GM23338 (cell line): ENCODE measurements at places on chromosomes 11 and 22. TPM values are rescaled to one million over a fixed set of nuclear protein-coding genes. Genes with fewer than 3 reads are reported as not detected.

DNA sequence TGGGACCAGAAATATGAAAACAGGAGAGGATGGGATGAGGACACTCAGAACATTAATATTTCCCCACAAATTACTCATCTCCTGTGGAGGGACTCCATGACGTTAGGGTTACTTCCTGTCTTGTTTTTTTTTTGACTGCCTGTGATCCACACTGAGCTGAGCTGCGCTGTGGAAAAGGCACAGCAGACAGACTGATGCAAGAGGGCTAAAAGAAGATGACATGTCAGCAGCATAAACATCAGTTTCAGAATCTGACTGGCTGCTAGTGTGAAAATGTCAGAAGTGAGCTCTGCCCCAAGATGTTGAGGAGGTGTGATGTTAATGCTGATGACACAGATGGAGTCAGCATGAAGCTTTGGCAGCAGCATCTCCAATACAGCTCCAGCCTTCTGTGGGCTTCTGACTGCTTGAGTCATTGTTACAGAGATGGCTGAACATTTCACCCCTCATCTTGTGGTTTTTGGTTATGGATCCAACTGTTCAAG is 286.8 kb downstream of the BLID start:
- no peaks in the 10 kb centered on the region for H3K27me3 ChIP-seq
- no peak for DNase-seq
- H3K36me3 ChIP-seq, result no peaks in the 10 kb centered on the region
- H3K27ac ChIP-seq, result no peak overlapping the region
- H3K4me1 ChIP-seq, result no peaks in the 10 kb centered on the region

- H3K36me3 ChIP-seq, result no peaks in the 10 kb centered on the region
- H3K27ac ChIP-seq, result no peak overlapping the region
- H3K4me3 ChIP-seq, result no peak overlapping the region
- DNase-seq, result no peak
- H3K27me3 ChIP-seq, result no peaks in the 10 kb centered on the region
Measured at GRCh38 chr11:9838229-9838628, 174.4 kb downstream of the SWAP70 start.

DNA sequence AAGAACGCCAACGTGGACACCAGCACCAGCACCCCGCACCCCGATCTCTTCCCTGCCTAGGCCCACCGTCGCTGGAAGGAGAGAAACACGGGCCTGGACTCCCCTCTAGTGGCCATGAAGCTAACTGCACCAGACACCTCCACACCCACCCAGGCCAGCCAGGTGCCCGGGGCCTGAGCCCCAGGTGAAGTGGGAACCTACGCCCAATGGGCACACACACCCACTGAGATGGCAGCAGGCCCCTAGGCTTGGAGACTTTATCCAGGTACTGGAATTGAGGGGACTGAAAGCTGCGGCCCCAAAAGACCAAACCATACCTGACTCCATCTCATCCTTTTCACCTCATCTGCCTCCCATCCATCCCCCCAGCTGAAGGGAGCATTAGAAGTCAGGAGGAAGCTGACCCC is 81.0 kb downstream of the BUD13 start:
- no peak overlapping the region for H3K4me3 ChIP-seq
- no peaks in the 10 kb centered on the region for H3K27me3 ChIP-seq
- H3K36me3 ChIP-seq, result no peaks in the 10 kb centered on the region
- DNase-seq, result peak; percentile 86

DNA sequence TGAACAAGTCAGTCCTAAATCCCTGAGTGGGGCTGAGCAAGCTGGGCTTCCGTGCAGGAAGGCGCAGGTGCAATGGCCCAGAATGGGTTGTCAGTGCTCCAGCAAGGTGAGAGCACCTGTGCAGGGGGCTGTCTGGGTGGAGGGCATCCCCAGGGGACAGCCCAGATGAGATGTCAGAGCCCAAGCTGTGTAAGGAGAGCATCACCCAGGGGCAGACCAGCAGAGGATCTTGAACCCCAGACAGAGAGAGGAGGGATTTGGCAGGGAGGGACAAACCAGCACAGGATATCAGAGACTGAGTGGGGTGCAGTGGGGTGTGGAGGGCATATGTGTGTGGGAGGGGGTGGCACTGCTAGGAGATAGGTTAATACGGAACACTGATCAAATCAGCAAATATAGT is 114.9 kb upstream of the TMEM45B start:
- no peaks in the 10 kb centered on the region for H3K4me1 ChIP-seq
- DNase-seq, result no peak
- H3K36me3 ChIP-seq, result no peaks in the 10 kb centered on the region

DNA sequence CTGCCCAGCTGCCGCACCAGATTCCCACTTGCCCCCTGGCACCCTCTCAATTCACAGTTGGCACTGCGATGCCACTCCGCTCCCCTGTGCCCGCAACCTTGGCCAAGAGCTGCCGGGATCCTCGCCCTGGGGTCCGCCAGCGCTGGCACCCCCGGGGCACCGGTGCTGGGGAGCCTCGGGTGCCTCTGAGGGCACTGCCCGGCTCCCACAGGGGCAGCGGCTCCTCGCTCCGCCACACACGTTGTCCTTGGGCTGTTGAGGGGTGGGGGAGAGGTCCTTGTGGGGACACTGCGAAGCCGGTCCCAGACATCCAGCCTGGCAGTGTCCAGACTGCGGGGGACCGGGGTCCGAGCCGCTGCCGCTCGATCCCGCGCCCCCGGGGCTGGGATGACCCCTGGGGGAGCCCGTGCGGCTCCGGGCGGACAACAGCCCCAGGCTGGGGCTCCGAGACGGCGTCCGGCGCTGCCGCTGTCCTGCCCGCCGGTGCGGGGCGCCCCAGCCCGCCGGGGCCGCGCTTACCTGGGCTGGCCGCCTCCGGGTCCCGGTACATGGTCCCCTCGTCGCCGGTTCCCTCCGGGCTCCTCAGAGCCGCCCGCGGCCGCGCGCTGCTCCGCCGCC is 496 bp downstream of the SYT7 start:
- H3K4me3 ChIP-seq, result peak overlapping the region; percentile 80
- no peak overlapping the region for H3K27ac ChIP-seq
- H3K4me1 ChIP-seq, result no peaks in the 10 kb centered on the region; the same call in 1 of the 2 replicates
- DNase-seq, result peak; percentile 45
- no peaks in the 10 kb centered on the region for H3K36me3 ChIP-seq

DNA sequence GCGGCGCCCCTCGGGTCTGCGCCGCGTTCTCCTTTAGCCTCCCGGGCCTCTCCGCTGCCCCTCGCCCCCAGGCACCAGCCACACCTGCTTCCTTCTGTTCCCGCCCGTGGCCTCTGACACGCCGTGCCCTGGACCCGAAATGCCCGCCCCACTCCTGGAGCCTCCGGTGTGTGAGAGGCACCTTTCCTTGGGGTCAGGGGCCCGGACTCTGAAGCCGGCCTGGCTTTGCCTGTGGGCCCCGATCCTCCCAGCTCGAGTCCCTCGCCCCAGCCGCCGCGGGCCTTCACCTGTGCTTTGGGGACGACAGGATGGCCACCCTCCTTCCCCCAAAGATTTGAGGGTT is 661 bp upstream of the CDPF1 start:
- H3K4me1 ChIP-seq, result peaks cover 6% of the 10 kb centered on the region
- peak overlapping the region; percentile 69 for H3K4me3 ChIP-seq
- no peak overlapping the region for H3K27ac ChIP-seq
- no peaks in the 10 kb centered on the region for H3K36me3 ChIP-seq
- peak; percentile 58 for DNase-seq

DNA sequence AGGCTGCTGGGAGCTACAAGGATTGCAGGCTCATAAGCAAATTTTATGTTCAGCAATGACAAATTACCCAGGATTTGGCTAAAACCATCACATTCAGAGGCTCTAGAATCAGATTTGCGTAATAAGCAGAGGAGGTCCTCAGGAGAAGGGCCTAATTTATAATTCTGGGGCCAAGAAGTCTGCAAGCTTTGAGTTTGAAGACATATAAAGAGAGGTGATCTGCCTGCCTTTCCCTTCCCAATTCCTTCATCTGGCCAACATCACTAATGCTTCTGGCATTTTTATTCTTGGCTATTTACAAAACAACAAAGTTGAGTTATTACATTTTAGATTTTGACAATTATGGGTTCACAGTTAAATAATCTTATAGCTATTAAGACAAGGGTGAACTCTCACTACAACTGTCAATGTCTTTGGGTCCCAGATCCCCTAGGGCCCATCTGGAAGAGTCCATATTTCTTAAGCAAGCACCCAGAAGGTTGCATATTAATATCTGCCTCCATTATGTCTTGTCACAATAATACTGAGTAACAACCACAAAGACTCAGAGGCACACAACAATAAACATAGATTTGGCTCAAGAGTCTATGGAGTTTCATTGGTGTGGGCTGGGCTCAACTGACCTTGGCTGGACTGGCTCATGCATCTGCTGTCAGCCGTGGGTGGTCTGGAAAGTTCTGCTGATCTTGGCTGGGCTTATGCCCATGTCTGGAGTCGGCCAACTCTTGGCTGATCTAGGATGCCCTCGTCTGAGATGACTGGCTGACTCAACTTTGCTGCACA is 67.2 kb upstream of the CD82 start:
- H3K36me3 ChIP-seq, result no peaks in the 10 kb centered on the region
- no peak for DNase-seq
- H3K27me3 ChIP-seq, result no peaks in the 10 kb centered on the region
- no peak overlapping the region for H3K27ac ChIP-seq
- no peaks in the 10 kb centered on the region for H3K4me1 ChIP-seq

- H3K36me3 ChIP-seq, result peaks cover 12% of the 10 kb centered on the region
- DNase-seq, result no peak
- H3K4me1 ChIP-seq, result no peaks in the 10 kb centered on the region
- no peak overlapping the region for H3K4me3 ChIP-seq
- H3K27me3 ChIP-seq, result no peaks in the 10 kb centered on the region
Measured at GRCh38 chr11:61783717-61784505, 8.5 kb downstream of the TMEM258 start.

DNA sequence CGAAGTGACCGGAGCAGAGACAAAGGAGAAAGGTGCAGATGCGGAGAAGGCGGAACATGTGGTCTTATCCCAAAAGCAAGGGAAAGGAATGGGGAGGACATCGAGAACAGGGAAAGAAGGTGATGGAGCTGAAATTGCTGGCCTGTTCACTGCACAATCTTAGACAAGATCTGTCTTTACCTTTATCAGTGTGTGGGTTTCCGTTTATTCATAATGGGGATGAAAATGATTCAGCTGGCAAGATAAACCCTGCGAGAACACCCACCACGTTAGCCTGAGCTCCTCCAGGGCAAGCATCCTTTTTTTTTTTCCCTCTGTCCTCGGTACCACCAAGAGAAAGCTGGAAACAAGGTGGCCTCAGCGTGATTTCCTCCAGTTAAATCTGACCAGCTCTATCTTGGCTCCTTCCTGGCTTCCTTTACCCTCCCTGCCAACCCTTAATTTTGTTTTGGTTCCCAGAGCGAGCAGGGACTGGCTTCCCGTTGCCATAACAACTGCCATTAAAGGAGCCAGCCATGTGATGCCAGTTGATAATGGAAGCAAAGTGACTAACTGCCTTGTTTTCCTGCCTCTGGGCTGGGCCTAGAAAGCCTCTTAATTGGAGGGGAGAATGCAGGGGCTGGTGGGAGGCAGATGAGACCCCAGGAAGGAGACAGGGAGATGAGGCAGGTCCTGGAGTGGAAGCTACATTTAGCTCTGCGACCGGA is 4.2 kb downstream of the SGSM1 start:
- peak overlapping the region; percentile 23; the same call in 1 of the 2 replicates for H3K27ac ChIP-seq
- no peaks in the 10 kb centered on the region for H3K27me3 ChIP-seq
- peak; percentile 66 for DNase-seq
- peaks cover 4% of the 10 kb centered on the region; the same call in 1 of the 2 replicates for H3K4me1 ChIP-seq
- H3K4me3 ChIP-seq, result no peak overlapping the region

GRCh38 chr11:134333312-134333711 is 1.5 kb downstream of the GLB1L2 start:
- no peak for DNase-seq
- no peak overlapping the region for H3K27ac ChIP-seq
- peaks cover 17% of the 10 kb centered on the region; the same call in 1 of the 2 replicates for H3K4me1 ChIP-seq
- H3K36me3 ChIP-seq, result no peaks in the 10 kb centered on the region
- no peak overlapping the region; the same call in 1 of the 2 replicates for H3K4me3 ChIP-seq
- H3K27me3 ChIP-seq, result peaks cover 28% of the 10 kb centered on the region

DNA sequence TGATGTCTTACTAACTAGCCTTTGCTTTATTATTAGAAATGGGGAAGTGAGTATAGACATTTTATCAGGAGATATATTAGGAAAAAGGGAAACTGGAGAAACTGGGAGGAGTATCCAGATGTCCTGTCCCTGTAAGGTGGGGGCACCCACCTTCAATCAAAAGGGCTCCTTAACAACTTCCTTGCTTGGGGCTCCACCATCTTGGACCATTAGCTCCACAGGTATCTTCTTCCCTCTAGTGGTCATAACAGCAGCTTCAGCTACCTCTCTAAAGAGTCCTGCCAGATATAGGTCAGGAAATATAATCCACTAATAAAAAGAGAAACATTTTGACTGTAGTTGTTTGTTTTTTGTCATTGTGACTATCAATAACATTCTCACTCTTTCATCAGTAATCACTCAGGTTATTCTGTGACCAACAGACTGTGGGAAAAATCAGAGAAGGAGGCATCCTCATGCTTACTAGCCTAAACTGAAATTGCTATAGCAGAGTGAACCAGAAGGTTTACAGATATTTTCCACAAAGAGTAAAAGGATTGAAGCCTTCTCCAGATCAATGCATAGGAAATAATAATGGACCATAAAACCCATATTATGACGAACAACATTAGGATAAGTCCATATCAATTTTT is 10.4 kb downstream of the OR51B4 start:
- H3K27ac ChIP-seq, result no peak overlapping the region
- H3K36me3 ChIP-seq, result no peaks in the 10 kb centered on the region
- H3K27me3 ChIP-seq, result no peaks in the 10 kb centered on the region

- no peak overlapping the region for H3K27ac ChIP-seq
- no peaks in the 10 kb centered on the region for H3K36me3 ChIP-seq
Measured at GRCh38 chr11:32312865-32313403, 122.4 kb downstream of the WT1 start.

DNA sequence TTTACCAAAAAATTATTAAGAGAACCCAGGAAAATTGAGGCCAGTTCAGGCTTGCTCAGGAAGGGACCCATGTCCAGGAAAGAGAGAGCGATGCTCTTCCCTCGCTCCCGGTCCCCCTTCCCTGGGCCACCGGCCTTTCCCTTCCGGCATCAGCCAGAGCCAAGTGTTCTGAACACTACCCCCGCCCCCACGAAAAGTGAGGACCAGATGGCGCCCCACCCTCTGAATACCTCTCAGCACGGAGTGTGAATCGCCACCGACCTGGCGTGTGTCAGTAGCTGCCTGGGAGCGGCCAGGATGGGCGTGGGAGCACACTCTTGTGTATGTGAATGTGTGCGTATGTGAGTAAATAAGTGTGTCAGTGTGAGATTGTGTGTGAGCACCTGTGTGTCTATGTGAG is 20.2 kb downstream of the RPS6KA4 start:
- H3K4me3 ChIP-seq, result no peak overlapping the region
- no peaks in the 10 kb centered on the region for H3K36me3 ChIP-seq
- DNase-seq, result no peak
- H3K27me3 ChIP-seq, result no peaks in the 10 kb centered on the region
- H3K4me1 ChIP-seq, result no peaks in the 10 kb centered on the region
- H3K27ac ChIP-seq, result no peak overlapping the region

Gene RNF141
- 26.5 and 26.9 TPM in 2 replicates for total RNA-seq

Gene GRIA4
- total RNA-seq, result 45.5 and 71.1 TPM in 2 replicates

Gene ACER3
- total RNA-seq, result 25.2 and 26.5 TPM in 2 replicates
